ENCODE measurements at places on chromosomes 5 and 9. TPM values are rescaled to one million over a fixed set of nuclear protein-coding genes. Genes with fewer than 3 reads are reported as not detected.

Gene ADAMTSL1
- total RNA-seq, result 49.2 TPM

Gene CCDC192
- not detected for total RNA-seq

Gene ABCA1
- total RNA-seq, result 43.6 TPM

Gene LYSMD3
- 35.6 TPM for total RNA-seq

Gene ANKRD34B
- not detected for total RNA-seq

Gene PCDHA1
- total RNA-seq, result not detected

Gene TCF7
- total RNA-seq, result 0.83 TPM

Gene BRINP1
- not detected for total RNA-seq

Gene ZNF658
- 6.3 TPM for total RNA-seq

Gene NR2F1
- 19.0 TPM for total RNA-seq

Gene DNM1
- 13.6 TPM for total RNA-seq

Gene GTF2H2C
- 32.8 TPM for total RNA-seq

Gene HAVCR1
- total RNA-seq, result not detected

Gene C5orf22
- 19.9 TPM for total RNA-seq

Gene TAF11L5
- total RNA-seq, result not detected

Gene THBS4
- 0.83 TPM for total RNA-seq

Gene FAM169A
- total RNA-seq, result under 0.01 TPM

Gene MYO10
- total RNA-seq, result 93.0 TPM

Gene ZFP37
- total RNA-seq, result 4.4 TPM

Gene TEX48
- not detected for total RNA-seq

Gene C5orf52
- not detected for total RNA-seq

Gene GPR151
- not detected for total RNA-seq

Gene ZNF462
- total RNA-seq, result 18.8 TPM

Gene MYOZ3
- under 0.01 TPM for total RNA-seq

Gene CD72
- total RNA-seq, result 0.36 TPM

Gene SPATA31A3
- not detected for total RNA-seq

Gene DIRAS2
- not detected for total RNA-seq

Gene GLRA1
- total RNA-seq, result not detected

Gene JAKMIP2
- total RNA-seq, result not detected

Gene GPX3
- 0.28 TPM for total RNA-seq

Gene PDLIM4
- total RNA-seq, result 97.5 TPM

Gene SV2C
- total RNA-seq, result not detected

Gene PCDHGB7
- total RNA-seq, result 5.8 TPM

Gene FBP2
- total RNA-seq, result not detected

Gene PCDHB10
- 0.18 TPM for total RNA-seq

Gene DDX4
- total RNA-seq, result not detected

Gene SHB
- 7.8 TPM for total RNA-seq

Gene SMIM33
- total RNA-seq, result not detected

Gene SAP30L
- 13.1 TPM for total RNA-seq

Gene MARCOL
- total RNA-seq, result not detected

Gene EFNA5
- total RNA-seq, result 1.6 TPM

Gene SPATA9
- total RNA-seq, result 0.83 TPM

Gene DNAH5
- 4.7 TPM for total RNA-seq

Gene GRIA1
- 1.4 TPM for total RNA-seq

Measured in IMR-90 (cell line).